ENCODE measurements at places on chromosomes 6 and 20.

- no peak for DNase-seq
Measured at GRCh38 chr20:21074605-21075336, 31.4 kb downstream of the LINC00237 start.

GRCh38 chr6:41545247-41545702, 906 bp upstream of the FOXP4 start:
- no peak for DNase-seq

GRCh38 chr6:64955435-64955848, 751.6 kb downstream of the EYS start:
- no peak for DNase-seq

- DNase-seq: no peak
Measured at GRCh38 chr20:51930775-51931174, 128.5 kb upstream of the SALL4 start.

GRCh38 chr6:129516005-129516404, 194.0 kb downstream of the ARHGAP18 start:
- DNase-seq: no peak

- DNase-seq: no peak
Measured at GRCh38 chr20:8536262-8536618, 404.2 kb downstream of the PLCB1 start.

GRCh38 chr6:30073489-30074235, 1.9 kb downstream of the RNF39 start:
- DNase-seq: no peak

- DNase-seq: no peak
Measured at GRCh38 chr6:22087960-22088706, 208.7 kb downstream of the PRL start.

GRCh38 chr20:64234291-64234791, 21.2 kb upstream of the PCMTD2 start:
- DNase-seq: no peak

- no peak for DNase-seq
Measured at GRCh38 chr20:25025091-25025861, 32.7 kb downstream of the ACSS1 start.

GRCh38 chr20:13139459-13140150, 81.5 kb upstream of the ISM1 start:
- no peak for DNase-seq

- no peak for DNase-seq
Measured at GRCh38 chr6:140193269-140193668, 818.8 kb upstream of the CITED2 start.

GRCh38 chr6:25576919-25577318, 75.1 kb upstream of the SCGN start:
- DNase-seq: peak; percentile 19

DNA sequence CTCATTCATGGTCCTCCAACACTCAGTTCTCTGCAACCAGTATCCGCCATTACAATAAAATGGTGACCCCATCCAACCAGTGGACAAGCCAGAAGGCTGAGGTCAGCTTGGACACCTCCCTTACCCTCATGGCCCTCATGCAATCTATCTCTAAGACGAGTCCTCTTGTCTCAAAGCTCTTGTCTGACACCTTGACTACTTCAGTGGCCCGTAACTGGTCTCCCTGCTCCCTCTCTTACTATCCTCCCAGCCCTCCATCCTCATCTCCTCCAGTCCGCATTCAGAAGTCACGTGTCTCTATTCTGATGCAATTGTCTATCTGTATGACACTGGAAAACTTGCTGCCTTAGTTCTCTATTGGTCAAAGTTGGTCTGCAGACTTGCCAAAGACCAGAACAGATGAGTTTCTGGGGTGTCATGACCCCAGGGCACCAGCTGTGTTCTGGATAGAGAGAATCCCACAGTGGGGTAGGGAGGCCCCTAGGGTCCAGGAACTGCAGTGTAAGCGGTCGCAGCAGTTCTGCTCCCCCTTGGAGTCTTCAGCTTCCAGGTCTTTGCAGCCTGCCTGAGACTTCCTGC, 59.6 kb upstream of the RNF24 start:
- DNase-seq: no peak

DNA sequence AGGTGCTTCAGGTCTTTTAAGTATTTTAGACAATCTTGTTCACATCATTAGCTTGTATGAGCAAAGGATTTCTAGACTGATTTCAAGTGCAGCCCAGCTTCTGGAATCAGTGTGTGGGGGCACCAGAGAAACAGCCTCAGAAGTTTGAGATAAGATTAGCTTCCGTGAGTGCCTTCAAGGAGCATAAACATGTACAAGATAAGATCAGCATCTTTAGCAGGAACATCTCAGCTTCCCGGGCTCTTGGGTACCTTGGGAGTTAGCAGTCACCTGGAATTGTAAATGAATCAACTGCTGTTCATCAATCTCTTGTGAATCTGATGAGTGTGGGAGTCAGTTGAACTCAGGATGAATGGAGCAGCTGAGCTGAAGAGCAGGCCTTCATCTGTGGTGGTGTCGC, 12.0 kb upstream of the CITED2 start:
- no peak for DNase-seq

DNA sequence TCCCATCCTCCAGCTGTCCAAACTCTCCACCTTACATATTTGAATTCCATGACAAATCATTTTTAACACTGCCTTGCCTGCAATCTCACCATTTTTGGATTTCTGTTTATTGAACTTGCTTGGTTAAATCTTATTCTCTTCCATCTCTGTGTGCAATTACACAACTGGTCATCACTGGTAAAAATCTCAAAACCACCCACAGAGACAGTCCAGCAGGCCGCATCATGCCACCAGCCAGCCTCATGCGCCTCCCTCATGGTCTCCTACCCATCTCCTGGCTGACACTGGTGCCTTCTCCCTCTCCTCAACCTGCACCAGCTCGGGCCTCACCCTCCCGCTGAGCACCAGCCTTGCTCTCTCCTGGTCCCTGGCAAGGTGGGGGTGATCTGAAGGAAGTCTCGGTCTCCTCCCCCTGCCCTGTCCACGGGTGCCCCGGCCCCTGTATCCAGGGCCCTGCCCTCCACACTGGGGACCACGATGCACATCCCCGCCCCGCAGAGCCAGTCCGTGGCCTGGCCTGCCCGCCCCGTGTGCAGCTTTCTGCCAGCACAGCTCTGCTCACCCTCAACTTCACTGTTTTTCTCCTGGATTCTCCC, 92.0 kb downstream of the THBS2 start:
- DNase-seq: no peak

GRCh38 chr6:10434235-10434634, 19.4 kb upstream of the TFAP2A start:
- no peak for DNase-seq

DNA sequence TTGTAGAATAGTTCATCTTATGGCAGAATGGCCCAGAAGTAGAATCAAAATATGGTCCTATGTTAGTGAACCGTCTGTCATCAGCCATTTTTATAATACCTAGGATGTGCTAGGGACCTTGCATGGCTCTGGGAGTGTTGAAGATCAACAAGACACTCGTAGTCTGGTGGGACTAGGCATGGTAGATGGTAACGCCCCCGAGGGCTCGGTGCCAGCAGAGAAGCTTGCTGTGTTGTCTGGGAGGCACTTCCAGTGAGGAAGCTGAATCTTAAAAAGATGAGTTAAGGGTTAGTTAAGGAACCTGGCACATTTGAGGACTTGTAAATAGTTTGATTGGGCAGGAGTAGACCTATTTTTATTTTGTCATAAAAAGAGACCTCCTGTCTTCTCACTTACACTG, 82.4 kb downstream of the MAP3K4 start:
- no peak for DNase-seq

DNA sequence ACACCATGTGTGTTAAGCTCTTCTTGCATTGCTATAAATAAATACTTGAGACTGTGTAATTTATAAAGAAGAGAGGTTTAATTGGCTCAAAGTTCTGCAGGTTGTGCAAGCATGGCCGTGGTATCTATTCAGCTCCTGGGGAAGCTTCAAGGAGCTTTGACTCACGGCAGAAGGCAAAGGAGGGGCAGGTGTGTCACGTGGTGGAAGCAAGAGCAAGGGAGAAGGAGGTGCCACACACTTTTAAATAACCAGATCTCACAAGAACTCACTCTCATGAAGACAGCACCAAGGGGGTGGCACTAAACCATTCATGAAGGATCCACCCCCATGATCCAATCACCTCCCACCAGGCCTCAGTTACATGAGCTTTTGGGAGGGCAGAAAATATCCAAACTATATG, 193.7 kb downstream of the ERMARD start:
- DNase-seq: no peak

- DNase-seq: no peak
Measured at GRCh38 chr6:24775520-24776058, 852 bp downstream of the GMNN start.

DNA sequence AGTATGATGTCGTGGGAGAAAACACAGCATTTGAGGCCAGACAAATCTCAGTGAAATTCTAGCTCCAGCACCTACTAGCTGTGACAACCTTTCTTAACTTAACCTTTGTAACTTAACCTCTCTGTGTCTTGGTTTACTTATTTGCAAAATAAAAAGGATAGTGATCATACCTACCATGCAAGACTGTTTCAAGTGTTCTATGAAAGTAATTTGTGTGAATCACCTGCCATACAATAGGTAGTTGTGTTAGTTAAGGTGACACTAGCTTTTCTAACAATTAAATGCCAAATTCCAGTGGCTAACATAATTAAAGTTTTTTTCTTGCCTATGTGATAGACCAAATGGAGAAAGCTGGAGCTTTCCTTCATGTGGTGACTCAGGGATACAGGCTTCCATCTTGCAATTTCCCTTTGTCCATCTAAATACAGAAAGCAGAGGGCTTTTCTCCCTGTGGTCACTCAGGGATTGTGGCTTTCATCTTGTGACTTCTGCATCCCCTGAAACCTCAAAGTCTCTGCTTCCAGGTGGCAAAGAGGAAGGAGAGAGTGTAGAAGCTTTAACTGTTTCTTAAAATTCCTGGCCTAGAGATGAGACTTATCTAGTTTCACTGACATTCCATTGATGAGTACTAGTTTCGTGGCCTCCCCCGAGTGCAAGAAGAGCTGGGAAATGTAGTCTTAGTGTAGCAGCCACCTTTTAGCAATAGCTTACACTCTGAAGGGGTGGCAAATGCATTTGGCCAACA, 311.4 kb downstream of the CLIC5 start:
- DNase-seq: no peak

Measured in dorsolateral prefrontal cortex (tissue), 122 donors.